ENCODE measurements at places on chromosomes 12 and 14.

DNA sequence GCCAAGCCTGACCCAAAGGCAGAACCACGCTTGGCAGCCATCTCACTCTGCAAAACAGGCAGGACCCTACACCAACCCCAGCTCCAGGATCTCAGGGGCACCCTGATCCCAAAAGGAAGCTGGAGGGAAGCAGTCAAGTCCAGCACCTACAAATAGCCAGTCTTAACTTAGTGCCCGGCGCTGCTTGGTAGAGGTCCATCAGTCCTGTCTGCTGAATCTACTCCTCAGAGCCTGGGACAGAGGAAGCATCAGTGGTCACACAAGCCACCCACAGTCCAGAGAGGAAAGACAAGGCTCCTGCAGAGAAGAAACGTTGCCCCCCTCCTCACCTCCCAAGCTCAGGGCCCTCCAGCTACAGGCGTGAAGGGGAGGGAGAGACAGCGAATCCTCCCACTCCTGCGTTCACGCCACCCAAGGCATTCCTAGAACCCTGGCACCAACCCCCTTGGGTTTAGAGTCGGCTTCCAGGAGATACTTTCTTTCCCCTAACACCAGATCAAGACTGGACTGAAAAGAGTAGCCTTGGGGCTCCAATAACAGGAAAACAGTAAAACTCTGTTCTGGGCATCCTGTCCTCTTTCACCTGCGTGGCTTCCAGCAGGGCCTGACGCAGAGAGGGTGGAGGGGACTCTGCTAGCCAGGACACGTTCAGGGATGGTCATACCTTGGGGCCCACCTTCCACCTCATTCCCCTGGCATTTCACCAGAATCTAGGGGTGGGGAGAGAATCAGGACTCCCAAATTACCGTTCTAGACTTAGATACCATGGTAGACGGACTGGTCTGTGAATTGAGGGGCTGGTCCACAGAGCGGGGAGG, 1.2 kb downstream of the PXN start:
- no peak for DNase-seq

DNA sequence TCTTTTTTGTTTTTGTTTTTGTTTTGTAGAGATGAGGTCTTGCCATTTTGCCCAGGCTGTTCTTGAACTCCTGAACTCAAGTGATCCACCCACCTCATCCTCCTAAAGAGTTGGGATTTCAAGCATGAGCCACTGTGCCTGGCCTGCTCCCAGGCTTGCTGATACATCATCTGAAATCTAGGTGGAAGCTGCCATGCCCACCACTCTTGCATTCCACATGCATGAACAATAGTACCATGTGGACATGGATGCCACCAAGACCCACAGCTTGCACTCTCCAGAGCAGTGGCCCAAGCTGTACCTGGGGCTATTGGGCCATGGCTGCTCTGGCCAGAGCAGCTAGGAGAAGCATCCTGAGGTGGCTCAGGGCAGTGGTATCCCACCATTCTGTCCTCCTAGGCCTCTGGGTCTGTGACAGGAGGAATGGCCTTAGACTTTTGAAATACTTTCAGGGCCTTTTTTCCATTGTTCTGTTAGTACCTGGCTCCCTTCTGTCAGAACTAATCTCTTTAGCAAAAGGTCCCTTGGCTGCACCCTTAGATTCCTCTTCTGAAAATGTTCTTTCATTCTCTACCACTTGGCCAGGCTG, 13.7 kb downstream of the FLVCR2 start:
- no peak for DNase-seq

DNA sequence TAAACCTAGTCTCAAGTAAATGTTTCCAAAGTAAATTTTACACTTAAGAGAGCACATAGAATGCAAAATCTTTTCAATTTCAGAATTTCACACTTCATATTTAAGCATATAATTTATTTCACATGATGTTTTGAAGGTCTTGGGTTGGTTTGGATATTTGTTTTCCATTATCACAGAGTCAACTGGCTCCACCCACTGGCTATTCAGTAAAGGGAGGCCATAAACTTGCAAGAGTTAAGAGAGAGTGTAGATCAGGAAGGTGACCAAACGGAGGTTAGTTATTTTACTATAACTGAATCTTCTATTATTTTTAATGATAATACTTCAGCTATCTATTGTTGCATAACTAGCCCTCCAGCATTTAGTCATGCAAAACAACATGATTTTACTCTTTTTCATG, 6.2 kb upstream of the CPNE8 start:
- DNase-seq = no peak

DNA sequence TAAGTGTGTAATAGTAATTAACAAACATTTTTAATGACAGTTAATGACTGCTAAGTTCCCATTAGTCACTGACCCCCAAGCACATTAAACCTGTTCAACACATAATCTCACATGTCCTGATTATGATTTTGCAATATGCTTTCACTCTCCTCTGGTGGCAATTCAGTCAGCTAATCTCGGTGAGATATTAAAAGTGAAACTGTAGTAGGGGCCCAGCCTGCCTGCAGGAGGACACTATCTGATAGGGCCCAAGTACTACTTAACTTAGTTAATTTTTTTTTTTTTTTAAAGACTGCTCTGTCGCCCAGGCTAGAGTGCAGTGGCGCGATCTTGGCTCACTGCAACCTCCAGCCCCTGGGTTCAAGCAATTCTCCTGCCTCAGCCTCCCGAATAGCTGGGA, 48.8 kb downstream of the CIT start:
- no peak for DNase-seq

DNA sequence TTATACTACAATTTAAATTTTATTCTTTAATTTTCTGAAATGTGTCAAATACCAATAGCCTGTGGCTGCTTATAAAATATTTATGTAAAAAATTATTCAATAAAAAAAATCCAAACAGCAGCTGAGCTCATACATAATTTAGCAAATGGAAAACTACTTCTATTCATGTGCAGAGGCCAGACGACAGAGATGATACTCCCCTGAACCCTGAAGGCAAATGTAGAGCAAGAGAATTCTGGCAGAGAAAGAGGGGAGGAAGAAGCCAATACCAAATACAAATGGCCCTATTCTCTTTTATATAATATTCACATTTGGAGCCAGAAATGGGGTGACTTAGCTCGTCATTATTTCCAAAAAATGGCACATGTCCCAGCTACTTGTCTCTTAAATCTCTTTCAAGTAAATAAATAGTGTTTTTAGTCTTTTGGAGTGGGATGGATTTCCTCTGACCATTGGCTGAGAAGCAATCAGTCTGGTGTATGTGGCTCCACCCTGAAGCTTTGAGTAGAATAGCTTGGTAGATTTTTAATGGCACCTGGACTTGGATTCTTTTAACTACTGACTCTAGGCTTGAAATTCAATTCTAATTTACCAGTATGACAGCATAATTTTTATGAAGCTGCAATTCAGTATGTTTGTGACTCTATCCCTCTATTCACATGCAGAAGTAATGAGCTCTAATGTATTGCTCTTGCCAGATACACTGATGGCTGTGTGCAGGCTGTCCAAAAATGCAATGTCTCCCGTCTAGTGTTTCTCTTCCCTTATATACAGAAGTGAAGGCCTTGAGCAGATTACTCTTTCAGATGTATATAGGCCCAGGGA, 113.4 kb upstream of the SCAF11 start:
- DNase-seq = no peak

GRCh38 chr12:87836190-87836589, 193.0 kb downstream of the C12orf50 start:
- DNase-seq = no peak

DNA sequence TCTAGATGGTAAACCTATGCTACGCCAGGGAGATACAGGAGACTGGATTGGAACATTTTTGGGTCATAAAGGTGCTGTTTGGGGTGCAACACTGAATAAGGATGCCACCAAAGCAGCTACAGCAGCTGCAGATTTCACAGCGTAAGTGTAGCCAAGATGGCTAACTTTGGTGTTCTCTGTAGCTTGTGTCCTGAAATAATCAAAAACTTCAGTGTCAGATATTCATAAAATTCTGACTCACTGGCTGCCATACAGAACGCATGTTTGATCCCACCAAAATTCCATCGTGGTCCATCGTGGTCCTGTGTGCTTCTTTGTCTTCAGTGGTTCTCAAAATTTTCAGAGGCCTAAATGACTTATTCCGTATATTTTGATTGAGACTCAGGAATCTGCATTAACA, 1.3 kb downstream of the STRAP start:
- no peak for DNase-seq

DNA sequence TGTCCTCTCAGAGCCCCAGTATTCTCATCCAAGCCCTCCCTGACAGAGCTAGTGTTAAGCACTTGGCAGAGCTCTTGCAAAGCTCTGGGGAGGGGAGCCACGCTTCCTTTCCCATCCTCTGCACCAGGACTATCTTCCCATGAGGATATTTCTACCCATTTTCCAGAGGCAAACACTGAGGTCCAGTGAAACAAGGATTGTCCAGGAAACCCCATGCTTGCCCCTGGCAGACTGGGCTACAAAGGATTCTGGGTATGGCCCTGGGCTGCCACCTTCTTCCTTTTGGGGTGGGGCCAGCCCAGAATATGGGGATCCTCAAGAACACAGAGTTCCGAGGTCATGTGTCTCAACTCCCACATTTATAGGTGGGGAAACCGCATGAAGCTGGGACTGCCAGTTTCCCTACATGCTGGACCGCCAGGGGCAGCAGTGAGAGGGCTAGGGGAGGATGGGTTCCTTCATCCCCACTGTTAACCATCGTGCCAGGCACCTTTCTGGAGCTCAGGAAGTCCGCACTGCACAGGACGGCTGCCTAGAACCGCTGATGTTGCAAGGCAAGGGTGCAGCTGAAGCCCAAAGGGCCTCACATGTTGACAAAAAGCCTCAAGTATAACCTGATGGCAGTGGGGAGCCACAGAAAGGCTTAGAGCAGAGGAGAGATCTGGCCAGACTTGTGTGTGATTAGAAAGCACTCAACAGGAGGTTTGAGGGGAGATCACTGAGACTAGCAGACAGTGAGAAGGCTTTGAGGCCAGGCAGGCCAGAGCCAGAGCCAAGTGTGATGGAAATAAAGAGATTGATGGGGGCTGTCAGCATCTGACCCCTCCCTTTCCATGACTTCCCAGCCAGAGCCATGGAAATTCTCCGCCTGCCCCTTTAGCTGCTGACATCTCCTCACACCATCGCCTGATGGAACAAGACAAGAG, 5.5 kb upstream of the CCDC85C start:
- DNase-seq = no peak

GRCh38 chr12:79059557-79059956, 195.0 kb downstream of the SYT1 start:
- DNase-seq = no peak

DNA sequence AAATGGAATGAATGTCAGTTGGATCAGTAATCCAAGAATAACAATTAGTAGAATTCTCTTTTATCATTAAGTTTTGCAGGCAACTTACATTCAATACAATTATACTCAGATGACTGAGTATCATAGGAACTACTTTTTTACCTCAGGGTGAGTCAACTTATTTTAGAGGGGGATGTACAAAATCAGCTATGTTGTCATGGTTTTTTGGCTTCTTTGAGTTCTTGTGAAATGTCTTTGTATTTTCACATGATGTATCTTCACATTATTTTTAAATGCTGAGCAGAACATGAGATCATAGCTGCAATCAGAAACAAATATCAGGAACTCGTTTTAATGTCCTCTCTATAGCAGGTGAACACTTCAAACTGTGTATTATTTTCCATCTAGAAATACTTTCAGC, 65.3 kb upstream of the PTPRR start:
- DNase-seq = no peak

DNA sequence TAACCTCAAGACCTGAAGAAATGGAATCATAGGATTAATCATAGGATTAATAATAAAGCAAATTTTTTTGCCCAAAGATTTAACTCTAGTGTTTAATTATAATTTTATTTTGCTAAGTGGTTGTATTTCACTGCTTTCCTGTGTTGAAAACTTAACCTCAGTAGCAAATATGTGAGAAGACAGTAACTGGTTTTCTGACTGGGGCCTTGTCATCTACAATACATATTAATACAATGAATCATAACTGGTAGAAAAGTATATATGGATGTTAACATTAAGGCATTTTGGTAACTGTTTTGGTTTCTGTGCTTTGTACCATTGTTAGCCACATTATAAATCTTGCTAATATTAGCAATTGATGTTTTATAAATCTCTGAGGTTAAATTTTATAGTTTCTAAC, 92.2 kb downstream of the ACSS3 start:
- no peak for DNase-seq

DNA sequence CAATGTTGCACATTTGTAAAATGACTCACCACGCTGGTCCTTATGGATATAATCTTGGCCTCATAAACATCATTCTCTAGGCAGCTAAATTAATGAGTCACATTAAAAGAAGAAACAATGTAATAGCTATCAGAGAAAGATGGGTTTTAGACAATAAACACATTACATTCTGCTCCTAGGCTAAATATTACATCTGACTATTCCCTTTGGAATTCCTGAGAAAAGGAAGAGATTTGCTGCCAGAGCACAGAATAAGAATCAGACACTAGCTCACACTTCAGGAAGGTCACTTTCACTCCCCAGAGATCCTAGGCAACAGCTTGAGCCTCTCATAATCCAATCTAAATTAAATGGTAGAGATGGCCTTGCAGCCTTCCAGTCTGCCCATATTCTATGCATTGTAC, 218.2 kb downstream of the PTPRO start:
- no peak for DNase-seq

DNA sequence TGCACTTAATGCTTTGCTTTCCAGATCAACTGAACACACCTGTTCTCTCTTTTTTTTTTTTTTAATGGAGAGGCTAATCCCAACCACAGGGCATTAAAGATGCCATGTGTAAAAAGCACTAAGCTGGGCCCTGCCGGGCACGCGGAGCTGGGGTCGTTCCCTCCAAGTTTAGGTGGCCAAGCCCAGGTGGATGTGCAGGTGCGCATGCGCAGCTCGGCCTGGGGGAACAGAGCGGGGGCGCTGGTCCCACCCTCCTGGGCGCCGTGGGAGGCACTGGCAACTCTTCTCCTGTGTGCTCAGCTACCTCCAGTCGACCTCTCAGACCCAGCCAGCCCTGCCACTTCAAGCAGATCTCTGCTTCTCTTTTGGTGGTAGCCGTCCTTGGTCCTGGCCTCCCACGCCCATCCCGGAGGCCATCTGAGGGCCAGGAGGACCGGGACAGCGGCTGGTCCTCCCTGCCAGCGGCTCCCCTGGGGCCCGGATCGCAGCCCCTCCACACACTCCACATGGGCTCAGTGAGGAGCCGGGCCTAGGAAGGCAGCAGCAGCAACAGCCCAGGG, 679.3 kb downstream of the BCL11B start:
- DNase-seq = no peak

- DNase-seq = no peak
Observed at GRCh38 chr12:75560167-75560566, 48.8 kb upstream of the KRR1 start.

GRCh38 chr14:29895591-29896083, 32.0 kb downstream of the PRKD1 start:
- no peak for DNase-seq

Data from stimulated activated naive CD4-positive, alpha-beta T cell treated with Interleukin-2 at 50 U/mL for 16 hours (primary cell).